Stimulated activated CD4-positive, alpha-beta T cell treated with anti-CD3 and anti-CD28 coated beads, Interleukin-4, amount 100 ng/mL, for 1 hour (primary cell): ENCODE measurements at places on chromosomes 3 and 15.

DNA sequence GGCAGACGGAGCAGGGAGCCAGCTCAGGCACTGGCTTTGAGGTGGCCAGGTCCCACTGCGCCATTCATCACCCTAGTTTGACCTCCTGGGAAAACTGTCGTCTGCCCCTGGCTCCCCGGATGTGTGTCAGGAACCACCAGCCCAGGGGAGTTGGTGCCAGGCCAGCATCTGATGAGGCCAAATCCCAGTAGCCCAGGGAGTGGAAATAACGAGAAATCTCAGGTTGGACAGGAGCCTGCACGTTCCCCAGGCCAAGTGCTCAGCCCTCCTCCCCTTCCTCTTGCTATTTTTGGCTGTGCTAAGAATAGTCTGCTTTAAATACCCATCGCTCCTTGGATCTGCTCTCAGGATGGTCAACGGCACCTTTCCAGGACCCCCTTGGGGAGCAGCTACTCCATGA lies 93.1 kb upstream of the RPL32 start:
- DNase-seq, result no peak

- no peak for DNase-seq
Measured at GRCh38 chr3:192409838-192410683, 317.3 kb downstream of the FGF12 start.

DNA sequence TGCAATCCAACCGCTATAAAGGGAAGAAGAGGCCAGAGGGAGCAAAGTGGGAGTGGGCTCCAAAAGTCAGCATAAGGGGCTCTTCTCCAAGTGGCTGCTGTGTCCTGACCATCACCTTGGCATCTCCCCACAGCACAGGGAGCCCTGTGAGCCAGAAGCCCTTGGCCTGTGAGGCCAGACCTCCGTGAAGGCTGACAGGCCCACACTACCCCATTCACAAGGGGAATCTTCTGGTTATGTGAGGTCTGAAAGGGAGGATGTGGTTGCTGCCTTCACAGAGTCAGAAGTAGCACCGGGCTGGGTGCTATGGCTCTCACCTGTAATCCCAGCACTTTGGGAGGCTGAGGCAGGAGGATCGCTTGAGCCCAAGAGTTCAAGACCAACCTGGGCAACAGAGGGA lies 2.6 kb upstream of the ULK3 start:
- DNase-seq, result no peak

DNA sequence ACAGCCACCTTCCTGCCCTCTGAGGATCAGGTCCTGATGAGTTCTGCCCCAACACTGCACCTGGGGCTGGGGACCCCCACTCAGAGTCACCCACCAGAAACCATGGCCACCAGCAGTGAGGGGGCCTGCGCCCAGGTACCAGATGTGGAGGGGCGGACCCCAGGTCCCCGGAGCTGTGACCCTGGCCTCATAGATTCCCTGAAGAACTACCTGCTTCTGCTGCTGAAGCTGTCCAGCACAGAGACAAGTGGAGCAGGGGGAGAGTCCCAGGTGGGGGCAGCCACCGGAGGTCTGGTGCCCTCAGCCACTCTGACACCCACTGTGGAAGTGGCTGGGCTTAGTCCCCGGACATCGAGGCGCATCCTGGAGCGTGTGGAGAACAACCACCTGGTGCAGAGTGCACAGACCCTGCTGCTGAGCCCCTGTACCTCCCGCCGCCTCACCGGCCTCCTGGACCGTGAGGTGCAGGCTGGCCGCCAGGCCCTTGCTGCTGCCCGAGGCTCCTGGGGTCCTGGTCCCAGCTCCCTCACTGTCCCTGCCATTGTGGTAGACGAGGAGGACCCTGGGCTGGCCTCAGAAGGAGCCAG lies 27.0 kb upstream of the SLC28A1 start:
- no peak for DNase-seq

DNA sequence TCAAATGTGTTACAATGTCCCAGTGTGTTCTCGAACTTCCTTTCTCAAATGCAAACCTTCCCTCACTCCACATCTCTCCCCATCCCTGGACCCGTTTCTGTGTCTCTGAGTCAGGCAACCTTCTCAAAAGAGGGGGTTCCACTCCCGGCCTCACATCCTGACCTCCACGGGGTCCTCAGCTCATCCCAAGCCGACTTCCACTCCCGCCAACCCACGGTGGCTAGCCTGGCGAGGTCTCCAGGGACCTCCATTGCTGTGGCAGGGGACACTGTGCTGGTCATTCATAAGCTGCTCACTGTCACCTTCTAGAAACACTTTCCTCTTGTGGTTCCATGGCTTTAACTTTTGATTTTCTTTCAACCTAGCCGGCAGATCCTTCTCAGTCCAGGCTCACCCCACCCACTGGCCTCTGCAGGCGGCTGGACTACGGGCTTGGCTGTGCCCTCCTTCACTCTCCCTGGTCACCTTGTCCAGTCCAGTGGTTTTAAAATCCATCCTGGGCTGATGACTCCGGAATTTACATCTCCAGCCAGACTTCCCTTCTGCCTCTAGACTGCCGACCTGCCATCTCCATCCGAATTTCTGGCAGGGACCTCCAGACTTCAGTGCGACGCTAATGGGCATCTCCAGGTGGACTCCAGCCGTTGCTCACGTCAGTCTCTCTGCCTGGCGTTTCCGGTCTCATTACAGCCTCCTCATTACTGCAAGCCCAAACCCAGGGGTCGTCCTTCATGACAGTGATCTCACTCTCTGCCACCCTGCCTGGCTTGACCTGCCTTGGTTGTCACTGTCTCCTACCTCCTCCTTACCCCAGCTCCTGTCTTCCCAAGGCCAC lies 20.0 kb downstream of the ABTB1 start:
- no peak for DNase-seq

DNA sequence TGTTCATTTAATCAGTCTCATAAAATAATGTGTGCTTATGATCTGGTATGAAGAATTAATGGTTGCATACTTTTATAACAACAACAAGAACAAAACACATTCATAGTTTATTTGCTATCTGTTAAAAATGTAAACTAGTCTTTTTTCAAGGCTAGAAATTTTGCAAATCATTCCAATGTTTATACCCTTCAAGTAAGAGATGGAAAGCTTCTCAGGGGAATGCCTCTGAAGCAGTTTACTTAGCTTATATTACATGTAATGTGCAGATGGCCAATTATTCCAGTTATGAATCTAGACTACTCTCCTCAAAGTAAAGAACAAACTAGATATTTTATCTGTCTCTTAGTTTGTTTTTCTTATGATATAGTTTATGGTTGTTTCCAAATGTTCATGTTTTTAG lies 575.4 kb downstream of the NAALADL2 start:
- no peak for DNase-seq

DNA sequence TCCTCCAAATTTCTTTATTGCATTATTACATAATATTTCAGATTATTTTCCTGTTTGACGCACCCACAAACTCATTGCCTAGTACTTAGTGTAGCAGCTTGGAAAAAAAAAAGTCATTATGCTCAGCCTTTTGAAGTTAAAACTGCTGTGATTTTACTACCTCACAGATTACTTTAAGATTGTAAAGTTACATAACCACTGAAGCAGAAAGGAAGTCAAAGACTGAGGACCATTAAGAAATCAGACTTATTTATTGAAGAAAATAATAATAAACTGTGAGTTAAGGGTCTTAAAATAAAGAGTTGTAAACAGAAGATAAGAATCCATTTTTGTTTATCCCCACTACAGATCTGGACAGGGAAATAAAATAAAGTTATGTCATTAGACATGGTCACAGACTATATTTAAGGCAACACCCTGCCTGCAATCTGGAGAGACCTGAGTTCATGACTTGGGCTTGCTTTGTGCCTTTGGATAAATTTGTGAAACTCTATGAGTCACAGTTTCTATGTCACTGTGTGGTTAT lies 212.1 kb upstream of the ROBO2 start:
- no peak for DNase-seq

GRCh38 chr3:185724761-185725160 lies 100.1 kb downstream of the IGF2BP2 start:
- no peak for DNase-seq

- DNase-seq, result no peak
Measured at GRCh38 chr3:134998158-134998557, 203.1 kb downstream of the EPHB1 start.

GRCh38 chr3:99810403-99810802 lies 7.3 kb upstream of the CMSS1 start:
- DNase-seq, result no peak

- no peak for DNase-seq
Measured at GRCh38 chr3:106191211-106191610, 322.4 kb upstream of the CBLB start.

DNA sequence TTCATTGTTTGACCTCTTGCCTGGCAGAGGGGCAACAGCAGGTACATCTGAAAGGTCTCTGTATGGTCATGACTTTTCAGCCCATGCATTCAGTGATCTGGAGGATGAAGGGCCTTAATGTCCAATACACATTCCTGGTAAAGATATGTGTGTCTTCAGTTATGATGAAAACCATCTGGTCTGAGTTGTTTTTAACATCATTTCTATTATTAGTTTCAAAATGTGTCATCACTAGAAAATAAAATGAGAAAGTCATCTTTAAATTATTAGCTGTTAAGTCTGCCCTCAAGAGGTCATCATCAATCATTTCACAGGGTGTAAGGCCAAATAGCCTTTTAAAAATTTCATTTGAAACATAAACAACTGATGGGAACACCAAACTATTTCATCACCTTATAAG lies 92.1 kb upstream of the PLSCR4 start:
- DNase-seq, result no peak

- DNase-seq, result no peak
Measured at GRCh38 chr15:29589975-29590374, 232.3 kb downstream of the TJP1 start.

DNA sequence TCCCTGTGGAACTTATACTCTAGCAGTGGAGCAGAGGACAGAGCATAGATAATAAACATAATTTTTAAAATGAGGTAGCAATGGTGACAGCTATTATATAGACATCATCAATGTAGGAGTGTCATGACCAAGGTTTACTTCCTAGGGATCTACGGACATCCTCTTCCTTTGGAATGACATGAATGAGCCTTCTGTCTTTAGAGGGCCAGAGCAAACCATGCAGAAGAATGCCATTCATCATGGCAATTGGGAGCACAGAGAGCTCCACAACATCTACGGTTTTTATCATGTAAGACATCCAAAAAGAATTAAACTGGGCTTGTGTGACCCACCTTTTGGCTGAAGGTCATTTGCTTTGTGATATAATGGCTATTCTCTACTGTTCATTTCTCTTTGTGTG lies 30.1 kb upstream of the CAPN3 start:
- DNase-seq, result no peak

DNA sequence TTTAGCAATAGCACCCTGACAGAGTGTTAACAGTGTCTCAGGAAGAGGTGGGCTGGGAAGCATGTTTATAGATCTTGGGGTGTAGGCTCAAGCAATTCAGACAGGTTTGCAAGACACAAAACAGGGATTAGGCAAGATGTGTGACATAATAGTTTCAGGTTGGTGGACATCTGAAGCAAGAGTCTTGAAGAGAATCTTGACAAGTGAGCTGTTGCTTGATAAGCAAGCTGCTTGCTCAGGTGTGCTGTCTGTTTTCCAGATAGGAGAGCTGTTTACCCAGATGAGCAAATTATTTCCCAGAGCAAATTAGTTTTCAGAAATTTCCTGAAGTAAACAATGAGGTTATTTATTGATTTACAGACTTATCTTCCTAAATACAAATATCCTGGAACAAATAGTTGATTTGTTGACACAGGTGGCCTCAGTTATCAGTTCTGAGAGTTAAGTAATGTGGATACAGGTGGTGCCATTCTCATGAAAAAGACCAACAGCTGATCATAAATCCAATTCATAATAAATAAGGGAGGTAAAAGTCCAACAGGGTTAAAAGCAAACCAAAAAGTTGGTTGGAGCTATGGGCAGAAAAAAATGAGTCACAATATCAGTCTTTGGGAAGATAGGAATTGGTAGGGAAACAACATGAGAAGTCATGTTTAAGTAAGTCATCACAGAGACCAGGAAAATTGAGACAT lies 437.3 kb downstream of the TBL1XR1 start:
- DNase-seq, result no peak

DNA sequence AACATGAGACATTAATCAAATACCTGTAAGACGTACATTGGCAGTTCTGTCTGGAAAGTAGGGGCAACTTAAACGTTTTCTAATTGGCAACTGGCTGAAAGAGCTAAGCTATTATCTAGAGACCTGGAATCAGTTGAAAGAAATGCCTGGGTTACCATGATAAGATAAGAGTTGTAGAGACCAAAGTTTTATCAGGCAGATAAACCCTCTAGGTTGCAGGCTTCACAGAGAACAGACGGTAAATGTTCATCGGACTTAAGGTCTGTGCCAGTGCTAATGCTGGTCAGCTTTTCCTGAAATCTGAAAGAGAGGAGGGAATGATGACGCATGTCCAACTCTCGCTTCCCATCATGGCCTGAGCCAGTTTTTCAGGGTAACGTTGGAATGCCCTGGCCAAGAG lies 196.2 kb downstream of the ROBO2 start:
- no peak for DNase-seq

- no peak for DNase-seq
Measured at GRCh38 chr3:177058648-177059047, 138.6 kb downstream of the TBL1XR1 start.

DNA sequence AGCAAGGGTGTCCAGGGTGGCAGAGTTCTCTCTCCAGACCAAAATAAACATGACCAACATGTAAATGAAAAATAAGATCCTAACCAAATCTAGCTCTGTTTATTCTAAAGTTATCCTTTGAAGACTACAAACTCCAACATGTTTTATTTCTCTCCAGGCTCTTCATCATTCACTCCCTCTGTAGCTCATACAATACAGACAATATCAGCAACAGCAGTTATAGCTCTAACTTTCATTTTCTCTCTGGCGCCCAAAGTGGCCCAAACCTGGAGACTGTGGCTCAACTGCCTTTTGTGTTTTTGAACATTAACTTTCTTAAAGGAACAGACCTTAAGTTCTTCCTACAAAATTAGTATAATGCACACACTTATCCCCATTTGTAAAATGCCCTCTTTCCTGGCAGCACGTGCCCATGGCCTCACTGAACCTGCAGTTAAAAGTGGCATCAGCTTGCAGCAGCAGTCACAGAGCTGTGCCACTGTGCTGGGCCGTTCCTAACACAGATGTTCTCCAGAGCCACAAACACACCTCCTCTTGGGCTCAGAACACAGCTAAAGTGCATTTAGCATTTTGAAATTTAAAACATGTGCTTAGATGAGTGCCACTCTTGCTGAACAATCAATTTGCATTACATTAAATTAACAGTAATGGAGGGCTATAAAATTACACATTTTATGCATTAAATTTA lies 91.9 kb downstream of the RORA start:
- no peak for DNase-seq

DNA sequence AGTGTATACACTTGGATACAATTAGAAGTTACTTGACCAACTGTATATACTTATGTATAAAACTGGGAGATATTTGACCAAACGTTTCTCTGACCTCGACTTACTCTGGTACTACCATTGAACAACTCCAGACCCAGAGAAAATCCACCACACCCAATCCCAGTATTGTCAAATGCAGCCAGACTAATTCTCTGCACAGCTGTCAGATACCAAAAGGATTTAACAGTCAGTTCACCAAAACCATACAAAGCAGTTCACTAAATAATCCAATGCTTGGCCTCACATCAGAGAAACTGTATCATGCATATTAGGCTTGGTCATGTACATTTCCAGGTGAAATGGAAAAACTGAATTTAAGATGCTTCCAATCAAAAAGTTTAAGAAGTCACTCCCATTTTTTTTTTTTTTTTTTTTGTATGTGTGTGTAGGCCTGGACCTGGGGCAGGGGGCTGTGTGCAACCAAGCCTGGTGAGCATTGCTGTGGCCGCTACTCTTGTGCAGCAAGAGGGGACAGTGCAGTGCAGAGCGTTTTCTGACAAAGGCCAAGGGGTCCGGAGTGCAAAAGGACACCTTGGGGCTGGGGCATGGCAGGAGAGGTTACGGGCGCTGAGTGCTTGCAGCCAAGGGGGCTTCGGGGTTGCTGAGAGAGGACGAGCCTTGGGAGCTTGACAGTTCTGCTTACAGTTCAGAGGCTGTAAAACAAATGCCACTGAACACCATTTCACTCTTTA lies 1.4 kb downstream of the TOMM70 start:
- DNase-seq, result no peak
